ENCODE measurements at places on chromosomes 3 and 15.

- DNase-seq = no peak
Observed at GRCh38 chr3:10400050-10400748, 79.3 kb upstream of the SEC13 start.

- DNase-seq = no peak
Observed at GRCh38 chr3:3821777-3822176, 22.5 kb downstream of the LRRN1 start.

GRCh38 chr3:86234506-86235254 lies 756.3 kb downstream of the VGLL3 start:
- DNase-seq = no peak

- DNase-seq = no peak
Observed at GRCh38 chr3:54408328-54408727, 286.0 kb downstream of the CACNA2D3 start.

DNA sequence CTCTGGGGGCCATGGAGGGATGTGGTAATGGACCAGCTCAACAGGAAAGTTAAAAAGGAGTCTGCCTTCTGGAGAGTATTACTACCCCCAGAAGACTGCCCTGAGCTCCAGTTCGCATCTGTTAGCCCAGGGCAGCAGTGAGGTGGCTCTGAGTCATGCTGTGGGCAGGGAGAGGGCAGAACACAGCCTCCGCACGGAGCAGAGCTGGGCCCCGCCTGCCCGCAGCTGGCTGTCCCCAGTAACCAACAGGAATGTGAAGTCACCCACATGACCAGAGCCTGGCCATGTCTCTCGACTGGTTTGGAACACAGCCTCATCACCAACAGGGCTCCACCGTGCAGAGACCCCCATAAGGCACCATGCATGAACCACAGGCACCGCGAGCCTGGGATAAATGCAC lies 62.1 kb downstream of the CYFIP1 start:
- DNase-seq = peak; percentile 4
